ENCODE measurements at places on chromosomes 5 and 9.

DNA sequence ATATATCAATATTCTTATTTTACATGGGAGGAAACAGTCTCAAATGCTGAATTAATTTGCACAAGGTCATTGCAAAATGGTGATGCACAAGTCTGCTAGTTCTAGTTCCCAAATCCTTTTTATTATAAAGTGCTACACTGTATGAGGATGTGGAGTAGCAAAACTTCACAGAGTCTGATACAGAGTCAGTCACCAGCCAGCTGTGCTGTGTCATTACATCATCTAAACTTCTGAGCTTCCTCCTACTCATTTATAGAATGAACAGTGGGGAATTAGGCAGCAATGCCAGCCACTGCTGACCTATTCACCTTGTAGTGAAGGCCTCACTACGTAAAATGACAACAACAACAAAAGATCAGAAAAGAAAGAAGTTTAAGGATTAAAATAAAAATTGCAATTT, 357.8 kb downstream of the TMEM167A start:
- no peak for DNase-seq

- no peak for DNase-seq
These were observed 171.2 kb downstream of the CDK5RAP2 start for GRCh38 chr9:120408680-120409258.

DNA sequence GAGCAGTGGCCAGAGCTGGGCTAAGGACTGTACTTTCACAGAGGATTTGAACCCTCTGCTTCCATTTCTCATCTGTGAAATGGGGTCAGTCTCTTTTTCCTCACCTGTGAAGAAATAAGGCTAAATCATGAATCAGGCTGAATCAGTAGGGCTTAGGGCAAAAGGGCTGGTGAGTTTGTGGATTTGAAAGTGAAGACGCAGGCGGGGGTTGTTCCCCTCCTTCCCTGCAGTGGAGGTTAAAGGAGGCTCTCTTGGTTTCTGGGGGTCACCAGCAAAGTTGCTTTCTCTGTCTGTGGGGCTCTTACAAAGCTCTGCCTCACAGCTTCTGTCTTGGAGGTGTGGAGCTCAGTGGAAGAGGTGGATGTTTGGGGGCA, 17.6 kb upstream of the NDST1 start:
- no peak for DNase-seq

DNA sequence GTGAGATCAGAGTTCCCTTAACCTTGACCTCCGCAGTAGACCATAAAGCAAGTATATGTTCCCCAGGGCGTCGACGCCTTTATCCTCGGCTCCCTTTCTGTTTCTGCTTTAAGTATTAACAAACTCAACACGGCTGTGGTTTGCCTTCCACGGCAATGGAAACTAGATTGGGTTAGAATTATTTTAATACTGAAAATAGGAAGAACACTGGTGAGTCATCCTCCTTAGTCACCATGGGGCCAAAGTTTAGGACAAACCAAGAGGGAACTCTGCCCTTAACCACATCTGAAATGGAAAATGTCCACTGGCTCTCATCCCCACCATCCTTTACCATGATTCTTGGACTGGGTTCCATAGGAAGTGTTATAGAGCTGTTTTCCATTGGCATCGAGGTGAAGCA, 386.1 kb downstream of the ACTL7B start:
- DNase-seq = no peak

GRCh38 chr9:131645078-131645776, 94.6 kb downstream of the RAPGEF1 start:
- DNase-seq = no peak

- DNase-seq = no peak
These were observed 4.3 kb downstream of the AQP3 start for GRCh38 chr9:33443047-33443446.

DNA sequence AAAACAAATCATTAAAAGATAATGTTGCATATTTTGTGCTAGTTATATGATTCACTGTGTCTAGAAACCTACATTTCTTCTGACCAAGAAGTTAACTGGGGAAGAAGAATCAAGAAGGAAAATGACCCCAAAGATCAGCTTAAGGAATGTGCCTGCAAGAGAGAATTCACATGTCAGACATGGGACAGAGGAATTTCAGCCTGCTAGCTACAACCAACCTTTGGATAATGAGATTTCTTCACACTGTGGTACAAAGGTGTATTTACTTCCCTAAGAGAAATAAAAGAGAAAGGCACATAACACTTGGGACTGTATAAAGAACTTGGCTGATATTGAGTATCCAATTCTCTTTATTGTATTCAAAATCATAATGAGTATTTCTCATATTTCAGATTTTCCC, 39.6 kb upstream of the ELL2 start:
- no peak for DNase-seq

DNA sequence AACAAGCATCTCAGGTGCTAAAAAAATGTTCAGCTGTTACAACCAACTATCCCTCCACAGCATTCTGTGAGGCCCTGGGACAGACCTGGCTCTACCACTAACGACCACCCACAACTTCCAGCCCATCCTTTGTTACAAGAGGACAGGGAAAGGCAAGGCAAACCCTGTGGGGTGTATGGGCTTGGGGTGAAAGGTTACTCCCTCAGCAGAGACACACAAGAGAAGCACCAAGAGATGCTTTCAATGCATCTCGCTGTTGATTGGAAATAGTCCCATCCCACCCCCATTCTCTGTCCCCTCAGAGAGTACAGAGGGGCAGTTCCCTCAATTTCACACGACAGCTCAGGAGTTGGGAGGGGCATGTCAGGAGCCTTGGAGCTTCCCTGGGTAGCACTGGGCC, 234.1 kb downstream of the CAAP1 start:
- DNase-seq = no peak

DNA sequence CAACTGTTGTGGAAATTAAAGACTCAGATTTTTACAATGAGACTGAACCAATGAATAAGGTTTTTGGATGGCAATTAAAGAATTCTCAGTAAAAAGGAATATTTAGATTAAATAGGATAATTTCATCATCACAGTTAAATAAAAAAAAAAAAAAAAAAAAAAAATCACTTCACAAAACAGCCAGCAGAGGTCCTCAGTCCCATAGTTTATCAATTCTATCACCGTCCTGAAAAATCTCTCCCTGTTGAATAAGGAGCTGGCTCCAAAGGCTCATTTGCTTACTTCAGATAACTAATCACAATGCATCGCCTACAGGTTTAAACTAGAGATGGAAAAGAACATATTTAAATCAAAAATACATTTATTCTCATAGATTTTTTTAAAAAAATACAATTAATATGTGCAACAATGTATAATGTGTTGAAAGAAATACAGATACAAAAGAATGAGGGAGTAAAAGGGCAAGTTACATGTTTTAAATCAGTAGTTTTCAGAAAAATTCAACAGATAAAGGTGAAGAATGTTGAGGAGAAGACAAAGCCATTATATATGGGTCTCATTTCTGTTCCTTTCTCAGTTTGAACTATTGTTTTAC, 175.8 kb upstream of the CHD1 start:
- no peak for DNase-seq

- DNase-seq = no peak
These were observed 3.9 kb upstream of the BARX1 start for GRCh38 chr9:93958819-93959682.

DNA sequence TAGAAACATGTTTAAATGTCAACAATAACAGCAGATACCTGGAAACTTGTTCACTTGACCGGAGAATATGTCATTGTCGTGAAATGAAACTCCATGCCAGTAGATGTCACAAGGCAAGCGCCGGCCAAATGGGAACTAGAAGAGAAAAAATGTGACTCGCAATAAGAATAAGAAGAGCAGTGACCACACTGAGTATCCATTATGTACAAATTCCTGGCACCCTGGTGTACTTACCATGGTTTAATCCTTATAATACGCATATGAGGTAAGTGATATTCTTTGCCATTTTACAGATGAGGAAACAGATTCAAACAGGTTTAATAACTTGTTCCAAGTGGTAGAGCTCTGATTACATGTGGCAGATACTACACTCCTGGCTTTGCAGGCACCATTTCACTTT, 53.9 kb downstream of the TTLL11 start:
- no peak for DNase-seq

GRCh38 chr5:97078958-97079743, 63.3 kb downstream of the LIX1 start:
- no peak for DNase-seq

- no peak for DNase-seq
These were observed 22.4 kb upstream of the CAVIN4 start for GRCh38 chr9:100555471-100555870.

DNA sequence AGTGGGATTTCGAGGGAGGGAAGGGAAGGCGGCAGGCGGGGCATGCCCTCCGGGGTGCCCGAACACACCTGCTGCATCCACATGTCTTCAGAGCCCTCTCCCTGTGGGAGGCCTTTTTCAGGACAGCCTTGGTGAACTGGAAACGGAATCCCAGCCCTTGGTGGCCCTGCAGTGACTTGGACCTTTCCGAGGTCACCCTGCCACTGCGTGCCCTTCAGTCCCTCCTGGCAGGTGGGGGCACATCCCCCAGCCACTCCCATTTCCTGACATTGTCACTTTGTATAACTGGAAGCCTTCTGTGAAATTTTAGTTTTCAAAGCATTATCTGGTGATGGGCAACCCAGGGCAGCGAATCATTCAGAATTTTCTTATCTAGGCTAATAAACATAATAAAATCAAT, 11.0 kb upstream of the AHRR start:
- no peak for DNase-seq

- DNase-seq = no peak
These were observed 27.1 kb upstream of the GAS1 start for GRCh38 chr9:86974421-86974820.

- DNase-seq = no peak
These were observed 8.2 kb downstream of the CTSL start for GRCh38 chr9:87734106-87734505.

- no peak for DNase-seq
These were observed 14.6 kb downstream of the NOL8 start for GRCh38 chr9:92310562-92310961.

DNA sequence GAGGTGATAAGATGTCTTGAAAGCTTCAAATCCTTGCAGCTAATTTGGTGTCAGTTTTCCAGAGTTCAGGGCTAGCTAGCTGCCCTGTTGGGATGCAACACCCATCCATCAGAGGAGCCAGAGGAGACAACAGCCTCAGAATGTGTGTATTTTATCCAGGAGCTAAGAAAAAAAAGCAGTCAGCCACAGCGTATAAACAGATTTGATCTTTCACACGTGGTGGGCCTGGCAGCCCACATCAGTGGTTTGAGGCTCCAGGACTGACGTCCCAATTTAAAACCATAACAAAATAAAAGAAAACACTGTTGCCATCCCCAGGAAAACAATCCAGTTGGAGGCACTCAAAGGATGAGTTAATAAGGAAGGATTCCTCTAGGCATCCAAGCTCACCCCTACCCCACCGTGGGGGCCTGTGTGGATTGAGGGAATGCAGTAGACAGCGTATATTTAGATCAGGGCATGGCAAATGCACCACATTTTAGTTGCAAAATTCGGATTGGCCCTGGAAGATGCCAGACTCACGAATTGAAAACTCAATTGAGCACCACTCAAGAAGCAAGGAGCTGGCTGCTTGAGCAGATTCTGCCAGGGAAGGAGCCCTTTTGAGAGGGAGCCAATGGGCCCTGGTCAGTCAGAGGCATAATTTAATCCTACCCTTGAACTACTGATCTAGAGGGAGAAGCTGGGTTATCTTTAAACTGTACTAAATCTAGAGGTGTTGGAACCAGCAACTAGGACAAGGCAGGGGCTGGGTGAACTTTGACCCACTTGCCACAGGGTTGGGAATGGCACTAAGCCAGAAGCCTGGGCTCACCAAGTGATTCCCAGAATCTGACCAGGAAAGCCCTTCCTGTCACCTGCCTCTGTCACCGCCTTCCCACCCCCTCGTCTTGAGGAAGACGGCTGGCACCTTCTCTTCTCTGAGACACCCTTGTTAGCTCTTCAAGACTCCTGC, 17.5 kb downstream of the ADRA1B start:
- DNase-seq = no peak

DNA sequence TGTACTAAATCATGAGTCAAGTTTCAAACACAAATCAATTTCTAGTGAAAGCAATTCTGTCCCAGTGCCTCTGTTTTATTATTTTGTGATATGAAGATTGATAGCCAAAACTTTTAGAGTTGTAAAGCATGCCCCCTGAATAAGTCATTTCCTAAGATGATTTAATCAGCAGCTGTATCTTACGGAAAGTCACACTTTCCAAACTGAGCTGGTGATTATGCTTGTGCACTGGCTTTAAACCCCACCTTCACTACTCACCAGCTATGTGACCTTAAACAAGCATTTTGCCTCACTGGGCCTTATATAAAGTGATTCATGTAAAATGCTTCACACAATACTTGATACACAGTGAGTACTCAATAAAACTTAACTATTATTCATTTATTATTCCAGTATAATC, 78.1 kb downstream of the EDIL3 start:
- DNase-seq = no peak

GRCh38 chr5:135831439-135831838, 3.0 kb upstream of the SLC25A48 start:
- no peak for DNase-seq

DNA sequence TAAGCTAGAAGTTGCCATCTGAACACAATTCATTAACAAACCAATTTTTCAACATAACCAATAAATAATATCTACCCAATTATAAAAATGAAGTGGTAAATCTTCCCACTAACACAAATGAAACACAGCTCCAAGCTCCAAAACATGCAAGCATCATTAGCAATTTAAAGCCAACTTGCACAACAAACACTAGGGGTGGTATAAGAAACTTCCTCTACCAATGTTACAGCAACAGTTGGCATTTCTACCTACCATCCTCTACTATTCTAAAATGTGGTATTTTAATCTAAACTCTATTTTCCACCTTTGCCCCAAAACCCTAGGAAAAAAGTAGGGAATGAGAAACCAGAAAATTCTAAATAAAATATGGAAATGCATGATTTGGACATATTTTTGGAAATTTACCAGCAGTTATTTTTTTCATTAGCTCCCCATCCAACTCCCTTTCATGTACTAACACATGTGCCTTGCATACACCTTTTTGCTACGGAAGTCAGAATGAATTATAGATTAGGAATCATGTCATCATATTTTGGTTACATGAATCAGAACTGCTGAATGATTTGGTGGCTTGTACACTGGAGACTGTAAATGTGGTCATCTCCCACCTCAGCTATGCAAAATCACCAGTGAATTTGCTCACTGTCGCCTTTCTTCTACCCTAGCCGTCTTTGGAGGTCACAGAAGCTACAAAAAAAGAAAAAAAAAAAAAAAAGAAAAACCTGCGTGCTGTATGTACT, 4.1 kb downstream of the NR6A1 start:
- no peak for DNase-seq

DNA sequence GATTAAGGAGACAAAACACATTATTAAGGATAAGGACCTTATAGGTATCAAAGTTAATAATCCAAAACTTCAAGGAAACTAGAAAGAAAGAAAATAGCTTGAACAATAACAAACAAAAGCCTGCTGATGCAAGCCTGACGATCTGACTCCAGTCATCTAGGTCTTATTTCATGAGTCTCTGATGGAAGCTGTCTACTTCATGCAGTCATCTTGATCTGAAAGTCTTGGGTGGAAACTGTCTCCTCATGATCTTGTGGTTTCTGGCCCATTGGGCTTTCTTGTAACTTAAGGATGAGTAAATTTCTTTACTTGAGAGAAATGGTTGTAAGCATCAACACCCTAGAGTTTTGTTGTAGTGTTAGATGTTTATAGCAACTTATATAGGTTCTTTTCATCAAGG, 20.6 kb upstream of the PSIP1 start:
- no peak for DNase-seq
